Activated T-cell treated with anti-CD3 and anti-CD28 coated beads, Interleukin-2, amount 50 U/mL, for 1 hour (primary cell): ENCODE measurements at places on chromosomes 1 and 21.

- no peak for DNase-seq
Measured at GRCh38 chr1:9084906-9085305, 15.5 kb upstream of the SLC2A5 start.

DNA sequence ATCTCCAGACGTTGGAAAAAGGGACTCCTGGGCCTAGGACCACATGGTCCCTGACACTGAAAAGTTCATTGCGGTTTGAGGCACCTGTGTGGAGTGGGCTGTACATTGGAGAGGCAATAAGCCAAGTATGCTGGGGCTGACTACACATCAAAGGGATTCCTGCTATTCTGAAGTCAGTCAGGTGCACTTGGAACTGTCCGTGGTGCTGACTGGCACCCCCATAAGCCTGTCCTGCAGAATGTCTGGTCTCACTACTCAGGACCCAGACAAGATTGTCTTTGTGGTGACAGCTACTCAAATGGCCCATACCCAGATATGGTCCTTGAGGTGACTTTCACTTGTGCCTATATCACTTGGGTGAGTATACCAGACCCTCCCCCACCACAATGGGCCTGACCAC lies 150.6 kb downstream of the RWDD3 start:
- no peak for DNase-seq

DNA sequence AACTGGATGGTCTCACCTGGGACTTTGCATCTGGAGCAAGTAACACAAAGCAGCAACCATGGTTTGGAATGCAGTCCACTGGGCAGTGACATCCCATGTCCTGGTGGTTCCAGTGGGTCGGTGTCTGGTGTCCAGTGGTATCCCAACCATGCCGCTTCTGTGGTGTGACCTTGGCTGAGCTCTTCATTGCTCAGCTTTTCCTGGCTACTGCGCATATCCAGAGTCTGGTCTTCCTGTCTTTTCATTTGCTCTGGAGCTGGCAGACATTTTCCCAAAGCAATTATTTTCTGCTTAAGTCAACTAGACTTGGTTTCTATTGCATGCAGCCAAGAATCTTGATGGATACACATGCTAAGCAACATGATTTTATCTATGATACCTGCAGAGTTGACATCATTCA lies 28.4 kb upstream of the CD2 start:
- DNase-seq = no peak

GRCh38 chr1:14071581-14071980 lies 371.6 kb downstream of the PRDM2 start:
- no peak for DNase-seq

DNA sequence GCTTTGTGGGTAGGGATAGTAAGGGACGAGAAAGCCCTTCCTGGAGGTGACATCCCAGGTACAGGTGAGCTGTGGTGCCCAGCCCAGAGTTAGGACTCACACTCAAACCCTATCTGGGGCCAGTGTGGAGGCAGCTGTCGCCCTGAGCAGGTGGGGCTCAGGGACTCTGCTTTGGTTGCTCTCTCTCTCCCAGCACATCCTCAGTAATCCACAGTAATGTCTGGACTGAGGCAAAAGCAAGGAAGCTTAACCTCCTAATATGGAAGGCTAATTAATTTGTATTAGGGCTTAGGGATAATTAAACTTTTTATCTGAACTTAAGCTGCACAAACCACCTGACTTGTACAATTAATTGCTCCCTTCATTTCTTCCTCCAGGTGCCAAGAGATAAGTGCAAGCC lies 38.2 kb downstream of the DDX20 start:
- no peak for DNase-seq

GRCh38 chr1:47638240-47638639 lies 200.4 kb downstream of the FOXD2 start:
- DNase-seq = no peak

- DNase-seq = no peak
Measured at GRCh38 chr1:35215346-35215745, 22.4 kb upstream of the SFPQ start.

DNA sequence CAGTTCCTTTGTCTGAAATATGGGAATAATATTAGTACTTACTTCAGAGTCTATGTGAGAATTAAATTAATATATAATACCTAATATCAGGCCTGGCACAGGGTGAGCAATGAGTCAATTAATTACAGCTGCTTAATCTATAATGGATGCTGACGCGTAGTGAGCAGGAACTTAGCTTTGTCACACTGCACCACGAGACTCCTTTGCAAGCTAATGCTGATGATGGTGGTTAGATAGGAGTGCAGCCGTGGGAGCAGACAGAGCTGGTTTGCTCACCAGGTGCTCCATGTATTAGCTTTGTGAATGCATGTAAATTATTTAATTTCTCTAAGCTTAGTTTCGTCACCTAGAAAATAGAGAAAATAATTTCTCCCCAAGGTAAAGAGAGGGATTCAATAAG lies 35.1 kb downstream of the KCNJ15 start:
- no peak for DNase-seq

- no peak for DNase-seq
Measured at GRCh38 chr1:235391874-235392273, 24.6 kb downstream of the TBCE start.

GRCh38 chr1:178037510-178038253 lies 56.2 kb upstream of the RASAL2 start:
- no peak for DNase-seq

- DNase-seq = peak; percentile 96
Measured at GRCh38 chr21:44817506-44817880, 369 bp downstream of the SUMO3 start.

- DNase-seq = no peak
Measured at GRCh38 chr1:8430476-8430875, 112.6 kb downstream of the SLC45A1 start.

- DNase-seq = no peak
Measured at GRCh38 chr1:48823168-48823567, 46.5 kb upstream of the BEND5 start.

- DNase-seq = no peak
Measured at GRCh38 chr1:6891781-6892579, 106.7 kb downstream of the CAMTA1 start.

DNA sequence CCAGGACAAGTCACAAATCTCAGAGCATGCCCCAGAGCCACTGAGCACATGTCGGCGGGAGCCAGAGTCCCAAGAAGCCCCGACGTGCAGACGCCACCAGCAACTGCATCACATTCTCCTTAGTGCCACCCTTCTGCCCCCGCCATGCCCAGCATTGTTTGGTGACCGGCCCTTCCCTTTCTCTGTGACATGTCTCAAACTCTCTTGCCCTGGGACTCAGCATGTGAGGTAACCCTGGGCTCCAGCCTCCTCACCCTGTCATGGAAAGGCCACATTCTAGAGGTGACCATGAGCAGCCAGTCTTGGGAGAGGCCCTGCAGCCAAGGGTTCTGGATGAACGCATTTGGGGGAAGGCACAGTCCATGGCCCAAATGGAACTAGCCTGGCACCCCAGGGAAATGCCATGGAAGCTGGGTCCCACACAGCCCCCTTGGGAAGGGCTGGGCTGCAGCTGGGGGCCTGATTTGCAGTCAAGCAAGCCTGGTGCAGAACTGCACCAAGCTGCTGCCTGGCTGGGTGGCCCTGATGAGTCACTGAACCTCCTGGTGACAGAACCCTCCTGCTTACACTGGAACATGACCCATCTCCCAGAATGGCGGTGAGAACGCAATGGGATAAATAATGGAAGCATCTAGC lies 94.4 kb downstream of the ITPKB start:
- peak; percentile 44 for DNase-seq

GRCh38 chr1:108878160-108878469 lies 1.3 kb downstream of the GPSM2 start:
- no peak for DNase-seq

GRCh38 chr1:166951050-166951449 lies 24.3 kb downstream of the ILDR2 start:
- no peak for DNase-seq

DNA sequence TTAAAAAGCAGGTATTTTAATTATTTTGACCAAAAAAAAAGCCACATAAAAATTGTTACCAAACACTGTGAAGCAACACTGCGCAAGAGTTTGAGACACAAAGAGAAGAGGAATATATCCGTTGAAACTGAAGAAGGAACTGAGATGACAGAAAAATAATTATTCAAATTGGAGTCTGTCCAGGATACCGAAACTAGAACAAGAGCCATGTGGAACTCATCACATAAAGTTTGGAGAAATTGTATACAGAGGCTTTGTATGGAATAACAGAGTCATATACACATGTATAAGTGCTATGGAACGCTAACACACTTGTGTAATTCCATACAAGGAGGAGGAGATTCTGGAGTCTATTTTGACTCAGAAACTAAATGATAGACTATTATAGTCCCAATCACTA lies 675.1 kb upstream of the ADGRL2 start:
- no peak for DNase-seq

- no peak for DNase-seq
Measured at GRCh38 chr1:40742363-40743061, 41.1 kb upstream of the KCNQ4 start.

DNA sequence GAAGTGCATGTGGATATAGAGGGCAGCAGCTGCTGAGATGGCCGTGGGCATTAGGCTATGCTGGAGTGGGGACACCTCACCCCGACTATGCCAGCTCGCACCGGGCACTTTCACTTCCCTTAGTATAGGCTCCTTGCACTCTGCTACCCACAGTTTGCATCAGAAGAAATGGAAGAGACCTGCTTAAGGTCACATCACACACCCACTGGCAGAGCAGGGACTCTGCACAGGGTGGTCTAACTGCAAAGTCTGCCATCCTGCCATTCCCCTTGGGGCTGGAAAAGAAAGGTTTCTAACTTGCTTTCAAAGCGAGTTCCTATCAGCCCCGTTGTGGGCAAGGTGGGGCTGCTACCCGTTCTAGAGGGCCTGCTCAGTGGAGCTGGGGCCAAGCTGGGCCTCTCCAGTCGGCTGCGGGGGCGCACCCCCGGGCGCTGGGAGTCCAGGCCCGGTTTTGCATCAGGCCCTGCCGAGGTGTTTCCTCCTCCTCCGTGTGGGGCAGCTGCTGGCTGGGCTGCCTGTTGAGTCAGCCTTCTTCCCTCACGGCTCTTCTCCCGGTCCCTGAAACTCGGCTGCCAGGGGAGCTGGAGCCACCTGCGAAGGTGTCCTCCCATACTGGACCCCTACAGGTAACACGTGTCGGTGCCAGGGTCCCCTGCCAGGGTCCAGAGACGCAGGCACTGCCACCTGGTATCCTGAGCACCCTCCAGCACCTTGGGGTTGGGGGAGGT lies at the start of gene SYTL1:
Gene SYTL1 (plus strand): TSS at position 498 of the 728 bp plus-strand sequence. CDS start 3,313 bp downstream, outside the sequence.
- peak; percentile 75 for DNase-seq

DNA sequence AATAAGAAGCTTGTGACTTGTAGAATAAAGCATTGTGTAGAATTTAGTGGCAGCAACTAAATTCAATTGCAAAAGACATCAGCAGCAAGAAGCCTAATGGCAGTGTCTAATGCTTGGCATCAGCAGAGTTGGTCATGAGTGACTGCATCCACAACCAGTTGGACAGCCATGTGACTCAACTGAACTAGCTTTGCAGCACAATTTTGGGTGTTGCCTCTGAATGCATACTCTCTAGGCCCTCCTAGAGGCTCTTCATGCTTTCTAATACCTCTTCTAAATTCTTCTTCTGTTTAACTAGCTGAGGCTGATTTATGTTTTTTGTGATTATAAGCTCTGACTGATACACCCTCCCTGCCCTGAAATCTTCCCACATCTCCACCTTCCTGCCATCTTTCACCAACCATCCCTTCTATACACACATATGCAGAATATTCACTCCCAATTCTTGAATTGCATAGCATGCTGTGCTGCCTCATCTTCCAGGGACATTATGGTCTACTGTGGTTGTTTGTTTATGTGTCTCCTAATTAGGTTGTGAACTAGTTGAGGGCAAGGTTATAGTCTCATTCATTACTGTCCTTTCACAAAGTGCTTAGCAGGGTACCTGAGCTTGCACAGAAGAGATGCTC lies 266.7 kb upstream of the GJB5 start:
- DNase-seq = no peak

DNA sequence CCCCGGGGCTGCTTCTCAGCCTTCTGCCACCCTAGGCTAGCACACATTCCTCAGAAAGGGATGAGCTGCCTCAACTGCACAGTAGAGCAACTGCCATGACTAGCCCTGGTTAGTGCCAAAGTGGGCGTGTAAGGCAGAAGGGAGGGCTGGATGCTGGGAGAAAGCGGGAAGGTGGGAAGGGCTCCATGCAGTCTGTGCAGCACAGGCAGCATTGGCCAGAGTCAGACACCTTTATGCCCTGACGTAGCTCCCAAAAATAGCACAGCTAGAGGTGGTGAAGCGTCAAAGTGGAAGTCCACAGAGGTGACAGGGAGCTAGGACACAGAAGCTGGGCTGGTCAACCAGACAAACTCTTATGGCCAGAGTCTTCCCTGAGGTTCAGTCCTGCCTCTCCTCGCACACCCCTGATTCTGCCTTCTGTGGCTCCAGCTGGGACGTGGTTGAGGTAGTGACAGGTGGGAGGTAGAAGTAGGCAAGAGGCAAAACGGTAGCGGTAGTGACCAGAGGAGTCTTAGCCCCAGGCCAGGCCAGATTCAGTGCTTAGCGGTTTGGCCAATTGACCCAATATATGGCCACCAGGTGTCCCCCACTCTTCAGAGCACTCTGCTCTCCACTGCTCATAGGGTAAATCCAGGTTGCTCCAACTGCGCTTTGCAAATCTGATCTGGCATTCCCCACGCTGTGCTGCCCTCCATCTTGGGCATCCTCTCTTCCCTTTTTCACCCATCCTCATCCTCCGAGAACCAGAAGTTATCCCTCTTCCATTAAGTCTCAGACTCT lies 45.6 kb downstream of the DDX20 start:
- no peak for DNase-seq
